ENCODE measurements at places on chromosomes 7 and 10. TPM values are rescaled to one million over a fixed set of nuclear protein-coding genes. Genes with fewer than 3 reads are reported as not detected.

The PIP gene
- total RNA-seq: not detected

DNA sequence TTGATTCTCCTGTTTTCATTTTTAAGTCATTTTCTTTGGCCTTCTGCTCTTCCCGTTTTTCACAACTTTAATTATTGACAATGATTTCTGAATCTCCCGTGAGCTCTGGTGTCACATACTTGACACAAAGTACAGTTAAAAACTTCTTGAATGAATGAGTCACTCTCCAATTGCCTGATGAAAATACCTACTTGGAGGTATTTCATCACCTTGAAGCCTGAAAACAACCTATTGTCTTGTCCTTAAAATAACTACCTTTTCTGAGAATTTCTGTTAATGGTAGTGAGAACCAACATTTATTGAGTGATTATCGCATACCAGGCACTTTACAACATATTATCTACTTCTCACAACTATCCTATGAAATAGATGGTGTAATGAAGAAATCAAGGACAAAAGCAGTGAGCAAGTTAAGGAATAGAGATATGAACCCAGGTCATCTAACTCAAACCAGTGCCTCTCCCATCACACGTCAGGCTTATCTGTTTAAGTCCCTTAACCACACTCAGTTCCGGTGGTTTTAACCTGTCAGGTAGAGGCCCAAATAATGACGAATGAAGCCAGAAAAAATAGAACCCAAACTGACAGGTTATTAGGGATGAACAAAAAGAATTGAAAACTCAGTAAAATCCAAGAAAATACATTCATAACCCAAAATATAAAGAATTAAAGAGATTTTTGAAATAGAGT lies 11.6 kb downstream of the BET1 start:
- H3K4me3 ChIP-seq: no peak overlapping the region
- peaks cover 17% of the 10 kb centered on the region for H3K36me3 ChIP-seq
- no peaks in the 10 kb centered on the region for H3K27me3 ChIP-seq
- H3K27ac ChIP-seq: no peak overlapping the region

DNA sequence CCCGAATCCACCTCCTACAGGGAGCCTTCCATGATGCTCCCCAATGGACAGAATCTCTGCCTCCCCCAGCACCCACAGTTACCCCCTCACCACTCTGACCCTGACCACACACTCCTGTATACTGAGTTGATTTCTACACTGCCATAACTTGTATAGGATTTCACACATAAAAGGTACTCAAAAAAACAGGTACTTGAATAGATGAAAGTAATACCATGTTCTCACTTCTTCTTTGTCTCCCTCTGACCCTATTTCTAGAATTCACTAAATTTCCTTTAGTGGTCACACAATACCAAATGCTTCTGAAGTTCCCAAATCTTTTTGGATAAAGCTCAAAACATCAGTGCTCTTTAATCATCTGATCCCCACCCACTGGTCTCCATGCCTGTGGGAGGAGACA lies 45.4 kb downstream of the HSPA12A start:
- DNase-seq: no peak
- H3K27me3 ChIP-seq: no peaks in the 10 kb centered on the region
- no peaks in the 10 kb centered on the region for H3K36me3 ChIP-seq
- H3K4me3 ChIP-seq: no peak overlapping the region
- peaks cover 15% of the 10 kb centered on the region for H3K4me1 ChIP-seq
- H3K27ac ChIP-seq: no peak overlapping the region

- no peak overlapping the region for H3K4me3 ChIP-seq
- no peak for DNase-seq
- no peaks in the 10 kb centered on the region for H3K27me3 ChIP-seq
- H3K4me1 ChIP-seq: no peaks in the 10 kb centered on the region
- H3K36me3 ChIP-seq: no peaks in the 10 kb centered on the region
Measured at GRCh38 chr7:138352570-138353461, 107.2 kb upstream of the TRIM24 start.

GRCh38 chr10:11638055-11638698 lies 26.7 kb upstream of the USP6NL start:
- no peak overlapping the region for H3K4me3 ChIP-seq
- H3K4me1 ChIP-seq: no peaks in the 10 kb centered on the region
- no peak for DNase-seq
- no peak overlapping the region for H3K27ac ChIP-seq
- H3K27me3 ChIP-seq: no peaks in the 10 kb centered on the region
